Activated CD8-positive, alpha-beta memory T cell treated with anti-CD3 and anti-CD28 coated beads for 1 hour (primary cell): ENCODE measurements at places on chromosomes 5 and 9.

DNA sequence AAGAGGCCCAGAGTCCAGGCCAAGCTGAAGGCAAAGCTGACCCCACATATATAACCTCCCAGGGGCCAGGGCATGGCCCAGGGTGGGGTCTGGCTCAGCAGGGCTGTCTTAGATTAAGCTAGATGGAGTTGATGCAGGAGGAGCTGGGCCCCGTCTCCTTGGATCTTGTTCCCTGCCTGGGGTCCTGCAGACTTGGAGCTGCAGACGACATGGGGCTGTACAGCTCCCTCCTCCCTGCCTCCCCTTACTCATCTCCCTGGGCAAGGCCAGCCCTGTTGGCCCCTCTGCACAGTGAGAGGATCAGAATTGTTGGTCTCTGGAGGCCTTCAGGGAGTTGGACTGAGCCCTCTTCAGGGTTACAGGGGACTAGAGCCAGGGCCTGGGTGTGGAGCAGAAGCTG lies 134.9 kb downstream of the RGS3 start:
- DNase-seq: no peak

GRCh38 chr9:126472948-126473298 lies 140.8 kb upstream of the LMX1B start:
- no peak for DNase-seq

DNA sequence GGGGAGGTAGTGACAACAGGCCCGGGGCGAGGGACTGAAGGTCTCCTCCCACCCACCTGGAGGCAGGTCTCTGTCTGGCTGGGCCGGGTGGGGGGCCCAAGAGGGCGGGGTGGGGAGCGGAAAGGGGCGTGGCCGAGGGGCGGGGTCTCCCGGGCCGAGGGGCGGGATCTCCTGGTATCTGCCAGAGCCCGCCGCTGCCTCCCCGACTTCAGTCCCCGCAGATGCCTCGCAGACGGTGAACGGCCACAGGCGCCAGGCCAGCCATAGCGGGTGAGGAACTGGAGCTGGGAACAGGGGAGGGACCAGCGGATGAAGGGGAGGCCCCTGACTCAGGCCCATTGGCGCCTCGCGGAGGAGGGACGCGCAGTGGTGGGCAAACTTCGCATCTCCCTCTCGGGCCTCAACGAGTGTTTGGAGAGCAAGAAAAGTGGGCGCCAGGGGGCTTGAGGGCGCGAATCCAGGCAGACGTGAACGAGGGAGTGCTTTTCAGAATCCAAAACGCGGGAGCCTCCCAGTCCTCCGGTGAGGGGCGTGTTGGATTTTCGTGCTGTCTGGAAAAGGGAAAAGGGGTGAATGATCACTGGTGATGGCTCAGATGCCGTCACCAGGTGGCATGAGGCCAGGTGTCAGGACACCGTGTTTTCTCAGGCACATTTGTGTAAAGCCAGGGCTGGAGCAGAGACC lies at the start of gene ADGRD2:
ADGRD2 (plus strand) TSS at position 211 of the 684 bp plus-strand sequence. CDS start 1,216 bp downstream, outside the sequence.
- DNase-seq: no peak

- DNase-seq: no peak
Observed at GRCh38 chr5:168313596-168314204, 22.3 kb downstream of the WWC1 start.

- no peak for DNase-seq
Observed at GRCh38 chr5:170112876-170113521, 7.3 kb downstream of the FOXI1 start.

GRCh38 chr5:65946198-65946745 lies 19.9 kb downstream of the ERBIN start:
- no peak for DNase-seq

DNA sequence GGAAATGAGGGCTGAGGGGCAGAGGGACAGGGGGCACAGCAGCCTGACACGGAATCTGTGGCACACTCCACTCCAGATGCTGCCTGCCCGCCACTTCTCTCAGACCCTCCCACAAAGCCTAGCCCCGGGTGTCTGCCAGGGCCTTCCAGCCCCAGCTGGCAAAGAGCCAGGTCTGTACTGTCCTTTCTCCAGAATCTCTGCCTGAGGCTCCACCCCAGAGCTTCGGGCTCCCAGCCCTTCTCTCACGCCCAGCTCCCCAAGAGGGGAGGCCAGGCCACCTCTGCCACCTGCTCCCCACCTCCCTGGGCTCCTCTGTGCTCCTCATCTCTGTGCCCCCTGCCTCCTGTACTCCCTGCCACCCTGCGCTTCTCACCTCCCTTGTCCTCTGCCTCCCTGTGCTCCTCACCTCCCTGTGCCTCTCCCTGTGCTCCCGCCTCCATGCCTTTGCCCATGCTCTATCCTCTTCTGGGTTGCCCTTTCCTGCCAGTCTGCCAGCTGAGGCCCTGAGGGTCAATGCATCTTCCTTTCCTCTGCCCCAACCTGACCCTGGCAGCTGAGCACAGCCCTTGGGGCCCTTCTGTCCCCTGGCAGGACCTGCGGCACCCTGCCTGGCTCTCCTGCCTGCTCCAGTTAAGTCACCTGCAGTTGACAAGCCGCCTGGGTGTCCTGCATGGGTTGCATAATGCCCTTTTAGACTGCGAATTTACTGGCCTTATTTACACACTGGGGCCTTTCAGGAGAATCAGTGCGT lies 36.4 kb downstream of the RASGEF1C start:
- DNase-seq: no peak

GRCh38 chr5:148953711-148954110 lies 109.2 kb downstream of the SH3TC2 start:
- no peak for DNase-seq

DNA sequence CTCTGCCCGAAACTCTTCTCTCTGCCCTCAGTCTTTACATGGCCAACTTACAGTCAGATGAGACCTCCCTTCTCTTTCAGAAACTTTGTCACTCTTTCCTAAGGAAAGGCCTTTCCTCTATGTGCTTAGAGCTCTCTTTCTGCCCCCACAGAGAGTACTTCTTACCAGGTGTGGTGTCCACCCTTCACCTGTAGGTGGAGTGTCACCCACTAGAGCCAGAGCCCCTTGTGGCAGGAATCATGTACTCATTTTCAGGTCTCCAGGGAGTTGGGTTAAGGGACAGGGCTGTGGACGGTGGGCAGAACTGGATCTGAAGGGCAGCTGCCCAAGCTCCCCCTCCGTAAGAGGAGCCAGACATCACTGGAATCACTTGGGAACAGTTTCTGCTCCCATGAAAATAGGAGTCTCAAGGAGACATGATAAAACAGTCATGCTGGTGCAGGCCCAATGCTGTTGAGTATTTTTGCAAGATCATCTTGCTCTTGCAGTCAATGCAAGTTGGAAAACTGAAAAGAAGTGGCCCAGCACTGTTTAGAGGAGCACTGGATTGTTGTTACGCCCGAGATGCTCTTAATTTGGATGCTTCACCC lies 436.7 kb downstream of the ZSWIM6 start:
- DNase-seq: no peak

DNA sequence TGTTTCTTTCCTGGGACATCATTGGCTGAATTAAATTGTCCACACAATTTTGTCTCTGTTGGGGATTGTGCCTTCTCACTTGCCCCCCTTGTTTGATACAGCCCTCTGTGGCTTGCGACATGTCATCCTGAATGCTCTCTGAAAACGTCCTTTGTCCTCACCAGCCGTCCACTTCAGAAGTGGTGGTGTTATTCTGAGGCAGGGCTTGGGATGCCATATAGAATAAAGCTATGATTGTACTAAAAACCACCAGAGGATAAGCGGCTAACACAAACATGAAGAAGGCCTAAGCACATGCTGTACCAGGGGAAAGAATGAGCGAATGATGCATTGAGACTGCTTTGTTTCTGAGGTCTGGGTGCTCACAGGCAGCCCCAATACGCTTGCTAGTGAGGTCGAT lies 3.5 kb upstream of the SNX30 start:
- no peak for DNase-seq
